NCI-H1930 (cell line): ENCODE measurements at places on chromosomes 12 and 14.

DNA sequence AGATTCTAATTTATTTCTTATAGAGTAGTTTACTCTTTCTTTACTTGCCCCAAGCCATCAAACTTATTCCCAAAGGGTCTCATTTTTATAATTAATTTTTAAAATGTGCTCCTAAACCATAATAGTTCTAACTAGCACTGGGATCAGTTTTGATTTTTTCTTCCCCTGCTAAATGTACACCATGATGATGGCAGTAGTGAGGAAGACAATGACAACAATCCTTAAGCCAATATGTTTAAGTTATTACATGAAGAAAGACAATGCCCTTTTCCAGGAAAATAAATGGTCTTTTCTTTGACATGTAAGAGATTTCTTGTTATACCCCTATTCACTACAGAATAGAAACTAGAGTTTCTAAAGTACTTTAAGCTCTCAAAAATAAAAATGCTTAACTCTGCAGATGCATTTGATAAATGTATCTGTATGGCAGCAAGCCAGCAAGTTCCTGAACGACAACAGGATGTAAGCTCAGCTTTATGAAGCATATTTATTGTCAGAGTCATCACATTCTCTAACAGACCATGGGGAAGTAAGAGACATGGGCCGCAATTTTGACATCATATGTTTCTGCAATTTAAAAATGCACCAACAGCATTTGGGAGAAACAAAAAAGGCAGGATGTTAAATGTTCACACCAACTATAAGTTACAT is 36.0 kb upstream of the SNX6 start:
- DNase-seq: no peak

DNA sequence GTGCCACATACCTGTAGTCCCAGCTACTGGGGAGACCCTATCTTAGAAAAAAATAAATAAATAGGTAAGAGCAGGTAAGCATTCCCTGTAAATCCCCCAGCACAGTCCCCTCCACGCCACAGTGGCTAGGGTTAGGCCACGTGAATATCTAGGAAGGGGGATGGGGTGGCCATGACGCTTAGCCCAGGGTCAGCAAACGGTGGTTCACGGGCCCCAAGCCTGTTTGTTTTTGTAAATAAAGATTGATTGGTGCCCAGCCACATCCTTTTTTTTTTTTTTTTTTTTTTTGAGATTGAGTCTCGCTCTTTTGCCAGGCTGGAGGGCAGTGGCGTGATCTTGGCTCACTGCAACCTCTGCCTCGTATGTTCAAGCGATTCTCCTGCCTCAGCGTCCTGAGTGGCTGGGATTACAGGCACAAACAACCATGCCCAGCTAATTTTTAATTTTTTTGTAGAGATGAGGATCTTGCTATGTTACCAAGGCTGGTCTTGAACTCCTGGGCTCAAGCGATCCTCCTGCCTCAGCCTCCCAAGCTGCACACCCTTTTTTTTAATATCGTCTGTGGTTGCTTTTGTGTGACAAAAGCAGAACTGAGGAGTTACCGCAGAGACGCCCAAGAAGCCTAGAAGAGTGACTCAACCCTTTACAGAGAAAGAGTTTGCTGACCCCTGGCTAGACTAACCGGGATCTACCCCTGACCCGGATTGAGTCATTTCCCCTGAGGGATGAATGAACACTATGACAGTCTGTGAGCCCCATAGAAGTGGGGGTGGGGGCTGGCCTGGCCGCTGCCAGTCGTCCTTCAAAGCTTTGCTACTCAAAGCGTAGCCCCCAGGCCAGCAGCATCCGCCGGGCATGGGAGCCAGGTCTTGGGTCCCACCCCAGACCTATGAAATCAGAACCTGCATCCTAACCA is 113.7 kb upstream of the NCOR2 start:
- no peak for DNase-seq

DNA sequence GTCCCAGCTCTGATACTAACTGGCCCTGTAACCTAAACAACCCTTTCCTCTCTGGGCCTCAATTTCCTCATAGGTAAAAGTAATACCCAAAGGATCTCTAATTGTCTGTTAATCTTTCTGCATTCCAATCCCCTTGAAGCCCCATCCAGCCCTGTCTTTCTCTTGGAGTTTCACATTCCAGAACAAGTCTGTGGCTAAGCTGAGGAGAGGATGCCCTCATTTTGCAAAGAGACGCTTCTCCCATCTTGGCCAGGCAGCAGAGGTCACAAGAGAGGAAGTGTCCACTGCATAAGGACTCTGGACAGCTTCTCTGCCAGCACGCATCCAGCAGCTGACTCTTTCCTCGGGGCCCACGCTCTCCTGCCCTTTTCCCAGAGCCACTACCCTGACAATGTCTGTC is 263.4 kb upstream of the FKBP4 start:
- DNase-seq: no peak

DNA sequence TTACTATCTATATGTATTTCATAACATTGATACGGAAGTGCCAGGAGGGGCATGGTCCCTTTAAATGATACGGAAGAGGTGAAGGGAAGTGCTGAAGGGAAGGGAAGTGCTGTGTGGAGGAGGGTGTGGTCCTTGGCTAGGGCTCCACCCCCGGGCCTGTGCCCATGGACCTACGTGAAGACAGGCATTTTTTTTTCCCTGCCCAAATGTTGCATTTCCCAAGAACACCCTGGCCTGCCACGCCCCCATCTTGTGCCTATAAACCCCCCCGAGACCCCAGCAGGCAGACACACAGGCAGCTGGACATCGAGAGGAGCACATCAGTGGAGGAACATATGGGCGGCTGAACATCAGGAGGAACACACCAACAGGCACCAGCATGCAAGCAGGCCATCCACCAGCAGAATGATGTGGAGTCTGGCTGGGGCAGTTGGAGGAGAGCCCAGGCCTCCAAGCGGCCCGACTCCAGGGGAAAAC is 134.1 kb downstream of the SLC41A2 start:
- DNase-seq: no peak

- DNase-seq: no peak
Observed at GRCh38 chr14:78329371-78329770, 159.2 kb downstream of the NRXN3 start.

GRCh38 chr14:90760591-90761316 is 55.5 kb downstream of the TTC7B start:
- DNase-seq: no peak

- peak; percentile 40 for DNase-seq
Observed at GRCh38 chr12:12721176-12721751, 4.1 kb downstream of the CDKN1B start.

GRCh38 chr14:54137614-54137961 is 181.0 kb upstream of the BMP4 start:
- no peak for DNase-seq

- DNase-seq: no peak
Observed at GRCh38 chr12:57340104-57340503, 89.1 kb upstream of the STAC3 start.

- no peak for DNase-seq
Observed at GRCh38 chr12:124852911-124853427, 10.7 kb downstream of the SCARB1 start.

GRCh38 chr12:52259657-52260243 is 14.7 kb upstream of the KRT86 start:
- no peak for DNase-seq

GRCh38 chr12:50572287-50572686 is 67.5 kb downstream of the DIP2B start:
- no peak for DNase-seq

GRCh38 chr12:49885118-49885517 is 18.6 kb downstream of the FAIM2 start:
- no peak for DNase-seq

DNA sequence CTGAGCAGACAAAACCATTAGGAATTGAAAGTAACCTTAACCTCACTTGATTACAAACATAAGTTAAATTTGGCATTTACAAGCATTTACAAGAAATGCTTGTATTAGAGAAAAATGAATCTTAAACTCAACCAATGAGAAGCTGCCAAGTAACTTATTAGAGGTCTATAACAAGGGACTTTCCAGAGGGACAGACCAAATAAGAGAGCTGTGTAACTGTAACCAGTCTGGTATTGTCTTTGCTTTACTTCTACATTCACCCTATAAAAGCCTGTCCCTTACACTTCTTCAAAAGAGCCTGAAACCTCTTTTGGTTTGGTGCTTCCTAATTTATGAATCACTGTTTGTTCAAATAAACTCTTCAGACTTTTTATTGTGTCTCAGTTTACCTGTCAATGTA is 450.0 kb upstream of the FAR2 start:
- DNase-seq: no peak

DNA sequence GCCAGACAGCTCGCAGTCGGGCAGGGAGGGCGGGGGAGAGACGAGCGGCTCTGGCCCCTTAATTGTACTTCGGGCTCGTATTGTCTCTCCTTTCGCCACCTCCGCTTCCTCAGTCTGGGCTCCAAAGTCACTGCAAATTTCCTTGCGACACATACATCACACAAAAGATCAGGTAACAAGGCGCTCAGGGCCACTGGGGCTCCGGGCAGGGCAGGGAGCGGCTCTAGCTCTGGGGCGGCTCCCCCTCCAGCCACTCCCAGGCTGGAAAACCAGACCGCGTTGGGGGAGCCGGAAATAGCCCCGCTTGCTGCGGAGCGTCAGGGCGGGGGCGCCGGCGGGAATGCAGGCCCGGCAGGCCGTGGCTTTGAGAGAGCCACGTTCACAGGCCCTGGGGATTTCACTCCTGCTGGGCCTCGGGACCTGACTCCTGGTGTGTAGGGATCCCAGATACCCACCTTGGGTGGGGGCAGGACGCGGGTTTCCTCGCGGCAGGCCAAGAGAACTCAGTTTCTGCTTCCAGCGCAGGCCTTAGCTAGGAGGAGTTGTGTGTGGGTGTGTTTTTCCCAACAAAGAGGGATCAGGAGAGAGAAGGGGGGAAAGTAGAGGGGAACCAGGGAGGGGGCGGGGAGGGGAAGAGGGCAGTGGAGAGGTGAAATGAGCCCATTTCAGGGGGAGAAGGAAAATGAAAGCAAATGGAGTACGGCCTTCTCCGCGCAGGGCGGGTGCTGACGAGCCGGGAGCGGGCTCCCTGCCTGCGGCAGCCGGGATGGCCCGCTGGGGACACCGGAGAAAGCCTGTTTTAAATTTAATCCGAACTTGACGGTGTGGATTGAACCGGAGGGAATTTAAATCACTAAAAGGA is 4.4 kb upstream of the HOXC9 start:
- DNase-seq: no peak

DNA sequence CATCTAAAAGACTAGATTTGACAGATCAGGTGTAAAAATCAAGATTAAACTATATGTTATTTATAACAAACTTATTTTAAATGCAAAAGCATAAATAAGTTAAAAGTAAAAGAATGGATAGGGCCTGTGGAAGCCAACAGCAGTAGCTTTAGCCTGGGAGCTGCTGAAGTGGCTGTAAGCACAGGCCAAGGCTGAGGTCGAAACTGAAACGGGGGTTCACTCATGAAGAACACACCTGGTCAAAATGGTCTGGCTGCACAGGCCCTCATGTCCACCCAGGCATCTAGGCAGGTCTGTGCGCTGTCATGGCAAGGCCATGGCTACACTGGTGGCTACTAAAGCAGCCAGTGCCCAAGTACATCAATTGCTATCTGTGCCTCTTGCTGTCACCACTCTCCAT is 23.1 kb downstream of the CATSPERB start:
- no peak for DNase-seq

GRCh38 chr12:50751948-50752721 is 11.8 kb upstream of the ATF1 start:
- no peak for DNase-seq

DNA sequence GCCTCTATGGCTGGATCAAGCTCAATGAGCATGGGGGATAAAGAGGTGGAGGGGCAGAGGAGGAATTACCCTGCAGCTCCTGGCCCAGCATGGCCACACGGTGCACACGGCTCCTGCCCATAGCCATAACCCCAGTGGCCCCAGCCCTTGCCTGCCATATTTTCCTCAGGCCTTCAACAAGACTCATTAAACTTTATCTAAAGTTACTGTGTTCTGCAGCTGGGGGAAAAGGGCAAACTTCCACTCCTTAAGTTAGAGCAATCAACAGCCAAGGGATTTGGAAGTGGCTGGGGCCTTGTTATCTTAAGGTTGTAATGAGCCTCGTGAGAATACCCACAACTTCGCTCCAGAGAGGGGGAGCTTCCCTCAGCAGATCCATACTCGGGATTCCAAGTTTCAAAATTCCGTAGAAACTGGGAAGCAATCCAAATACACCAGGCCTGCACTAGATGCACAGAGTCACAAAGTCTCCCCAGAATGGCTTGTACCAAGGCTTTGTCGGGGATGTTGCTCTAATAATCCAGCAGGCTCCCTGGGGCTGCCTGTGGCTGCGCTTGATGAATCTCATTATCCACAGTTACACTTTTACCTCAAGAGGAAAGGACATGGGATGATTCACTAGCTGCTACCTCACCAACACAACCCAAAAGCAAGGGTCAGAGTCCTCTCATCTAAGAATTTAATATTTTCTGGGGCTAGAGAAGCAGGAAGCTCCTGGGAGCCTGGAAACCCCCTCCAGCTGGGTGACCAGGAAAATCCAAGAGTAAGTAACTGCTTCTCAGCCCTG is 13.0 kb upstream of the OR6J1 start:
- no peak for DNase-seq

- no peak for DNase-seq
Observed at GRCh38 chr14:89574420-89574819, 157.4 kb upstream of the FOXN3 start.

GRCh38 chr12:3139760-3140159 is 62.6 kb downstream of the TSPAN9 start:
- DNase-seq: no peak

GRCh38 chr12:53966085-53966384 is 6.9 kb upstream of the HOXC11 start:
- DNase-seq: no peak

DNA sequence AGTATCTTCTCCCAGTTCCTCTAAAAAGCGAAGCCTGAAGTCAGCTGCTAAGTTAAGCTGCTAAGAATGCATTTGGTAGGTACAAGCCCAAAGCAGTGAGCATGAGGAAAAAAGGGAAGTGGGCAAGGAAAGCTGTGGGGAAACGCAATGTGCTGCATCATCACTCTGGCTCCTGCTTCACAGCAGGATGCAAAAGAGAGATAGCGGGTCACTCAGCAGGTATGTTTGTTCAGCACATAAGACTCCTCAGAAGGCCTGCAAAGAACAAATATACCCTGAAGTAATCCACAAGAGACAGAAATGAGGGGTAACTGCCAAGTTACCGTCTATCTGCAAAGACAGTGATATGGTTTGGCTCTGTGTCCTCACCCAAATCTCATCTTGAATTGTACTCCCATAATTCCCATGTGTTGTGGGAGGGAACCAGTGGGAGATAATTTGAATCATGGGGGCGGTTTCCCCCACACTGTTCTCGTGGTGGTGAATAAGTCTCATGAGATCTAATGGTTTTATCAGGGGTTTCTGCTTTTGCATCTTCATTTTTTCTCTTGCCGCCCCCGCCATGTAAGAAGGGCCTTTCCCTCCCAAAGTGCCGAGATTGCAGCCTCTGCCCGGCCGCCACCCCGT is 127.4 kb upstream of the EGLN3 start:
- no peak for DNase-seq

DNA sequence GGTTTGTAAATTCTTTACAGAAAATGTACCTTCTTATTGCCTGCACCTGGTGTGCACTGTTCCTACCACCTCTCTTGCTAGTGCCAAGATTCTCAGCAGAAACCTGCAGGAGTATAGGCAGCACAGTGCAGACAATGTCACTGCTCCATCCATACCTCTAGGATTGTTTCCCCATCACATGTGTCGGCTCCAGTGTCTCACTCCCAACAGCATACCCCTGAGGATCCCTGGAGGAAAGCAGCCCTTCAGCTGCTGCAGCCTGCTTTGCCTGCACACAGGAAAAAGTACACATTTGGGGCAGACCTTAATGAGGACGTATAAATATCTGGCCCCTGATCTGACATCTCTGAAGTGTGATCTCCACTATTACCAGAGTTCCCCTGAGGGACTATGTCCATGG is 235.5 kb downstream of the MDGA2 start:
- no peak for DNase-seq
